Activated CD4-positive, alpha-beta T cell treated with anti-CD3 and anti-CD28 coated beads for 36 hours (primary cell): ENCODE measurements at places on chromosomes 5 and 9.

DNA sequence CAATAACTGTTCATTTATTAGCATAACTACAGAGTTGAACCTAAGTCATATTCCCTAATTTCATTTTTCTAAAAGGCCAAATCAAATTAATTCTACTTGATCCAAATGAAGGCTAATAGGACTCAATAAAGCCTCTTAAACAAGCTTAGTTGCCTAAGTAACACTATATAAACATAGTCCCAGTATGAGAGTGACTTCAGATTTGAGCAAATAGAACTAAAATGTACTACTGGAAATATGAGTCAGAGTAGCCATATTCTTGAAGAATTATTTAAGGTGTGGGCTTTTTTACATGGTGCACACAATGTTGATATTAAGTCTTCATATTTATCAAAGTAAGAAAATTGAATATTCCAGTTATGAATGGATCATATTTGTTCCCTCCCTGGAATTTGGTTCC lies 872.3 kb downstream of the MAT2B start:
- no peak for DNase-seq

DNA sequence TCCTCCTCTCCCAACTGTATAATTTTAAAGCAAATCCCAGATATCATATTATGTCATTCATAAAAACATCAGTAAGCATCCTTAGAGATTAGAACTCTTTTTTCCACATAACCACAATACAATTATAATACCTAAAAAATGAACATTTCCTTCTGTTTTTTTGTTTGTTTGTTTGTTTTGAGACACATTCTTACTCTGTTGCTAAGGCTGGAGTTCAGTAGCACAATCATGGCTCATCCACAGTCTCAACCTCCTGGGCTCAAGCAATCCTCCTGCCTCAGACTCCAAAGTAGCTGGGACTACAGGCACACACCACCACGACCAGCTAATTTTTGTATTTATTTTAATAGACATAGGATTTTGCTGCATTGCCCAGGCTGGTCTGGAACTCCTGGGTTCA lies 8.0 kb downstream of the F2R start:
- DNase-seq: no peak

- DNase-seq: peak; percentile 71
Measured at GRCh38 chr5:157189223-157189622, 8.6 kb downstream of the ITK start.

GRCh38 chr9:124357721-124358361 lies 57.4 kb downstream of the PSMB7 start:
- no peak for DNase-seq

GRCh38 chr9:89922099-89922498 lies 317.3 kb downstream of the GADD45G start:
- DNase-seq: no peak

DNA sequence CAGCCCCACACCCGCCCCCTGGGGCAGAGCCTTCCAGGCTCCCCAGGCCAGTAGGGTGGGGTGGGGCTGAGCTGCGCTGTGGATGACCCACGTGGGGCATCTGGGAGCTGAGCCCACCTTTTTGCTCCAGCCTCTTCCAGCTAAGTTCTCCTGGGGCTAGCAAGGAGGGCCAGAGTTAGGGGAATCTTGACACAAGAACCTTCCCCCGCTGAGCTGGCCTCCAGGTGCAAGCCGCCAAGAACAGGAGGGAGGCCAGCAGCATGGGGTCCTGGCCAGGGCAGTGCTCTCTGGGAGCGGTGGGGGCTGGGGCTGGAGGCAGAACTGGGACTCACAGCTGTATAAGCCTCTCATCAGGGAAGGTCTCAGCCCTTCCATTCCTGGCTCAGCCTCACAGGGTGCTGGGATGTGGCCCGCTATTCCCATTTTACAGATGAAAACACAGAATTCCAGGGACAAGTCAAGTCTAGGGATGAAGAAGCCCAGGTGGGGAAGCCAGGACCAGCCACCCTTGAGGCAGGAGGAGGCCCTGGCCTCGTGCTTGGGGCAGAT lies 21.5 kb downstream of the SARDH start:
- no peak for DNase-seq

DNA sequence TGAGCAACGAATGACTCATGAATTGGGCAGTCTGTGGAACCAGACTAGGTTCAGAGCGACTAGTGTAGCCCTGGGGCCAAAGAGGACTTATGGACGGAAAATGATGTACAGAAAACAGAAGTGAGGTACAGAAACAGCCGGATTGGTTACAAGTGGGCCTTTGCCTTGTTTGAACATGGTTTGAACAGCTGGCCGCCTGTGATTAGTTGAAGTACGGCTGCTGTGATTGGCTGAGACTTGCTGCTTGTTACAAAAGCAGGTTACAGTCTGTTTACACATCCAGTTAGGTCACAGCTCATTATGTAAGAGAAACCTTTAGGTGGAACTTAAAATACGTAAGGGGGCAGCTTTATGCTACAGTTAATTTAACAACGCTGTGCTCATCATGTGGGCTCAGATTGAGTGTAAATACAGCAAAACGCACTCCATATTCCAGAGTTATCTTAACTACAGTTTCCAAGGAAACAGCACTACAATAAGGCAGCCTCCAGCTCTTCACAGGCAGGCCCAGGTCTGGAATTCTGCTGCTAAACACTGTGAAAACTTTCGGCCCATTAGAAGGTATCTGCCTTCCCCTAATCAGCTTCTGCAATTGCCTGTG lies 6.5 kb downstream of the AMACR start:
- no peak for DNase-seq

DNA sequence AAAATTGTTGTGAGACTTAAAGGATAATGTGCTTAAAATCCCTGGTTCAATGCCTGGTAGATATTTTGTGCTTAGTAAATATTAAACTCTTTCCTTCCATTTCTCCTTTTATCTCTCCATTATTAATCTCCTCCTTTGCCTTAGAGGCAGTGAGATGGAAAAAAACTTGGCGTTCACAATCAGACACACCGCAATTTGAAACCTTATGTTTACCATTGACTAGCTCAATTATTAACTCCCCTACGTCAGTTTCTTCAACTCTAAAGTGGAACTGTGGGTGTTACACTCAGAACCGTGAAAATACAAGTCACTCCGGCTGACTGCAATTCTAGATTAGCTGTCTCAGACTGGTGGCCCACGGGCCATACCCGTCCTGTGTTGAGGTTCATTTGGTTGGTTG lies 327.2 kb downstream of the DEPDC1B start:
- DNase-seq: no peak

- peak; percentile 17 for DNase-seq
Measured at GRCh38 chr9:119365291-119366027, 3.8 kb downstream of the BRINP1 start.

- DNase-seq: no peak
Measured at GRCh38 chr5:61630908-61631307, 298.9 kb downstream of the ZSWIM6 start.

DNA sequence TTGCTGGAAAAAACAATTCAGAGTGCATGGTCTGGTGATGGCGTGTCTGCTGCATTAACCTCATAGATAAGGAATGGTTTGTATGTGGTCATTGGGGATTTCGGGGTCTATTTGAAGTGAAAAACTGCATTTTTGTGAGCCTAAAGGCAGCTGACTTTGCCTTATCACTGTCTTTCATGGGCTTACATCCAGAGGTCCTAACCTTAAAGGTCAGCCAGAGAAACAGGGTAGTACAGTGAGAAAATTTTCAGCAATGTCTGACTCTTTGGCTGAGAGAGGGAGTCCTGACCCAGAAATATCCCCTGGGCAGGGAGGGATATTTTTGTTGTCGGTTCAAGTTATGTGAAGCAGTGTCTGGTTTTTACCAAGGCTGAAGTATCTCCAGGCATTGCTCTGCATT lies 5.7 kb downstream of the PCSK5 start:
- no peak for DNase-seq

DNA sequence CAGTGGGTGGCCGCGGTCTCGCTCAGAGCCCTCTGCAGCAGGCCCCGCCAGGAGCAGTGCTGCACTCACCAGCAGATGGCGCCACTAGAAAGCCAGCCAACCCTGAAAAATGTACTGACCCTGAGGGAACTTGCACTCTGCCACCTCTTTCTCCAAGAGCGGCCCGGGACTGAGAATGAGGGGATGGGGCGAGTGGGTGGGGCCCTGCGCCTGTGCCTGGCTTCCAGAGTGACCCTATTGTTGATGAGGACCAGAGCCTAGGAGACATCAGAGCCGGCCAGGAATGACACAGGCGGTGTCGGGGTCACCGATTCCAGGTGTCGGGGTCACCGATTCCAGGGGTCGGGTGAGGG lies 2.9 kb upstream of the IL17B start:
- peak; percentile 87 for DNase-seq

DNA sequence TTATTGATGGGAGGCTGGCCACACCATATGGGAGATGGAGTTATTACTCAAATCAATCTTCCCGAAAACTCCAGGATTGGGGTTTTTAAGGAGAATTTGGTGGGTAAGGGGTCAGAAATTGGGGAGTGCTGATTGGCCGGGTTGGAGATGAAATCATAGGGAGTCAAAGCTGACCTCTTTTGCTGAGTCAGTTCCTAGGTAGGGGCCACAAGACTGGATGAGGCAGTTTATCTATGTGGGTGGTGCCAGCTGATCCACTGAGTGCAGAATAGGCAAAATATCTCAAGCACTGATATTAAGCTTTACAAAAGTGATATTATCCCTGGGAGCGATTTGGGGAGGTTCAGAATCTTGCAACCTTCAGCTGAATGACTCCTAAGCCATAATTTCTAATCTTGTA lies 75.7 kb upstream of the CLINT1 start:
- DNase-seq: no peak

DNA sequence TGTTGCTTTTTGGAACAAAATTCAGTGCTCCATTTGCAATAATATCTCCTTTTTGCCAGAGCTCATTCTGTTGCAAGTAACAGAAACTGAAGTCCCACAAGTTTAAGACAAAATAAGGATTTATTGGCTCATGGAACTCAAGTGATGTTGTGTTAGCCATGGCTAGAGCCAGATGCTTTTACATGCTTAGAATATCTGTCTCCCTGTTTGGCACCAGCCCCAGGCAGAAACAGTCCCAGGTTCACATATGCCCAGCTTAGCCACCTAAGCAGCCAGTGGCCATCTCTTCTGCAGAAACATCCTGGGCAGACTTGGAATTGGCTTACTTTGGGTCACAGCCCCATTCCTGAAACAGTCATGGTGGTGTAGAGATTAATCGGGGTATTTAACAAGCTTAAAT lies 540.9 kb upstream of the SGCD start:
- DNase-seq: no peak

- no peak for DNase-seq
Measured at GRCh38 chr5:142427015-142427364, 102.2 kb upstream of the SPRY4 start.

DNA sequence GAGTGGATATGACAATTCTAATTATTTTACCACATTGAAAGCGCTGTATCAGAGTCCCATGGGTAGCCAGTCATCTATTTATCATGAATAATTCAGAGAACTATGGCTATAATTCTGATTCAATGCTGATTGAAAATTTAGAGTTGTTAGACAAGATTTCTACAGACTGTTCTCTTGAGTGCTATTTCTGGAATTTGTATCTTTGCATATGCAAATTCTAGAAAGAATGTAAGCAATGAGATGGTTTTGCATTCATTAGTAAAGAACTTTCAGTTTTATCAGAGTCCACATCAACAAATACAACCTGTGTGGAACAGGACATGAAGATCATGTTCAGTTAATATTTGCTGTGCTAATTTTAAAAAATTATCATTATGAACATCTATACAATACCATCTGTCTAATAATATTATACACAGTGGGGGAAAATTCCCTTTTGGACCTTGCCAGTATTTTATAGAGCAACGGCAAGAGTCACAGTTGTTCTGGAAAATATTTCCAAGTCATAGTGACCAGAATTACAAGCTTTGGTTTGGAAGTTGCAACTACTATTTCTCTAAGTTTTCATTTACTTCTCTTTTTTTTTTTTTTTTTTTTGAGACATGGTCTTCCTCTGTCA lies 372.7 kb upstream of the PTGER4 start:
- no peak for DNase-seq

DNA sequence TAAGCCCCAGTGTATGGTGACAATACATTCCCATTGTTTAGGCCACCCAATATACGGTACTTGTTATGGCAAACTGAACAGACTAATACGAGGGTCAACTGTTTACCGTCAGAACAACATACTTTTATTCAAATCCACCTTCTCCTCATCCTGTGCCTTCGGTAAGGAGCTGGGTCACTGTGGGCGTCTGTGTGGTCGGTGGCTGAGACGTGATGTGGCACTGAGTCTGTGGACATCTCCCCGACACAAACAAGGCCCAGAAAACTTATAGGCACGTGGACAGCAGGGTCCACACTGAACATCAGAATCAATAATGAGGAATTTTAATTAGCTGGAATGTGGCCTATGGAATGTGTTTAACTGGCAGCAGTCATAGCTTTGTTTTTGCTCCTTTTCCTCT lies 154.3 kb upstream of the IRX2 start:
- no peak for DNase-seq

DNA sequence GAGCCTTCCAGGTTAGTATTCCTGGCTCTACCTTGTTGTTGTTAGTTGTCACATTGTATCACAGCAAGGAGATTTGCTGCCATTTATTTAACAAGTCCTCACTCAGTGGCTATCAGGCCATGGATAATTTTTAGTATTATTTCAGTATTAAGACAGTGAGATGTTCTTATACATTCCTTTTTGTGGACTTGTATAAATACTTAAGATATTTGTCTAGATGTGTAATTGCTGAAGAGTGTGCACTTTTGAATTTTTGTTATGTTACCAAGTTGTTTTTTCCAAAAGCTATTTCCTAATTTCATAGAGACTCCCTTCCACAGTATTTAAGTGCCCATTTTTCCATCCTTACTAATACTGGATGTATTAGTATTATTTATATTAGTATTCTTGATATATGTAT lies 22.0 kb downstream of the SLC36A1 start:
- no peak for DNase-seq

- DNase-seq: no peak
Measured at GRCh38 chr5:167767795-167768194, 523.6 kb upstream of the WWC1 start.

DNA sequence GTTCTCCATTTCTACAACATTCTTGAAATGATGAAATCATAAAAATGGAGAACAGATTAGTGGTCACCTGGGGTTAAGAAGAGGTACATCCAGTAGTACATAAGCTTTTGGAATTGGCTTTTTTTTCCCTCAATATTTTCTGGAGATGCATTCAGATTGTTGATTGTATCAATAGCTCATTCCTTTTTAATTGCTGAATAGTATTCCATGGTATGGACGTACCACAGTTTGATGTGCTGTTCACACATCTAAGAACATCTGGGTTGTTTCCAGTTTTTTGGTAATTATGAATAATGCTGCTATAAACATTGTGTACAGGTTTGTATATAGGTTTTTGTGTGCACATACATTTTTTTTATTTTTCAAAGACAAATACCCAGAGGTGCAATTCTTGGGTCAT lies 130.0 kb downstream of the PPP2R2B start:
- DNase-seq: no peak

GRCh38 chr5:88391116-88391515 lies 122.5 kb upstream of the TMEM161B start:
- no peak for DNase-seq

DNA sequence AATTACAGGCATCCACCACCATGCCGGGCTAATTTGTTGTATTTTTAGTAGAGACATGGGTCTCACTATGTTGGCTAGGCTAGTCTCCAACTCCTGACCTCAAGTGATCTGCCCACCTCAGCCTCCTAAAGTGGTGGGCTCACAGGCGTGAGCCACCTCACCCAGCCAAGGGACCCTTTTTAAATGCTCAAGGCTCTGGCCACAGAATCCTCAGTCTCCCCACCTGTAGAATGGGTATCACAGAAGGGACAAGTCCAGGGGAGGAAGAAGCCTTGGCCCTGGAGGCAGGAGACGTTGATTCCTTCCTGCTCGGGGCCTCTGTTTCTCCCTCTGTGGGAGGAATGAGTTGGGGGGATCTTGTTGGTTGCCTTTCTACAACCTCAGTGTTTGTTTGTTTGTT lies 45.7 kb downstream of the GTF3C4 start:
- no peak for DNase-seq

- DNase-seq: no peak
Measured at GRCh38 chr9:86643946-86644674, 289.9 kb upstream of the TUT7 start.
